ENCODE measurements at places on chromosomes 5 and 9. TPM values are rescaled to one million over a fixed set of nuclear protein-coding genes. Genes with fewer than 3 reads are reported as not detected.

The KIAA1191 gene
- polyA plus RNA-seq, result 71.5 TPM

The ALDH1A1 gene
- polyA plus RNA-seq, result not detected

DNA sequence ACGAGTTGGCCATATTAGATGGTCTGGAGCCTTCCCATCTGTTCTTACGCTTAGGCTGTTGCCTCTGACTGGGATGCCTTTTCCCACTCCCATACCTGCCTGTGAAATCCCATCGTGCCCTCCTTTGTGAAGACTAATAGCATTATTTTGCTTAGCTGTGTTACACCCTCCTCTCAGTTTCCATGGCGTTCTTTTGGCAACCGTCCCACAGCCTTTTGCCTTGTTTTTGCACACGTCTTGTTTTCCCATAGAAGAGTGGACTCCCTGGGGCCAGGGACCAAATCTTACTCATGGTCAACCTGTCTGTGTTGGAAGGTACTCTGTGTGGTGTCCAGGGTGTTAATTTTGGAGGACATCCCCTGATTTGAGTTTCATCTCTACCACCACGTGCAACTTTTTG is 242.1 kb downstream of the HSPA4 start:
- H3K36me3 ChIP-seq, result no peaks in the 10 kb centered on the region
- H3K27me3 ChIP-seq, result no peaks in the 10 kb centered on the region
- no peak for DNase-seq
- H3K4me1 ChIP-seq, result no peaks in the 10 kb centered on the region

DNA sequence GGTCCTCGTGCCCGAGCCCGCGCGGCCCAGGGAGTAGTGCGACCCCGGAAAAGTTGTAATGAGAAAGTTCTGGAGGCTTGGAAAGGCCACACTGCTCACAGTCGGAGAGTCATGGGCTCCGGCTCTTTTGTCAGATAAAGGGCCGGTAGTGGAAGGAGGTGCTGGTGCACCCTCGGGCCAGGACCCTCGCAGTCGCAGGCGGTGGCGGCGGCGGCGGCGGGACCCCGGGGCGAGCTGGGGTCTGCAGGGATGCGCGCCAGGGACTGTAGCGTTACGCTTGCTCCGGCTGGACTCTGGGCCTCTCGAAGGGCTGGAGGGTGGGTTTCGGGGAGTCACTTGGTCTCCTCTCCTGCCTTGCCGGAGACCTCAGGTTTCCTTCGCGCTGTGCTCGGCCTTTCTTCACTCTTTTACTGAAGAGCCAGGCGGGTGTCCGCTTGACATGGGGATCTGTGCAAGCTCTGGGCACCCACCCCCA is 1.5 kb downstream of the RORB start:
- peaks cover 23% of the 10 kb centered on the region for H3K27me3 ChIP-seq
- H3K27ac ChIP-seq, result no peak overlapping the region
- H3K36me3 ChIP-seq, result no peaks in the 10 kb centered on the region
- H3K4me3 ChIP-seq, result no peak overlapping the region
- no peak for DNase-seq

DNA sequence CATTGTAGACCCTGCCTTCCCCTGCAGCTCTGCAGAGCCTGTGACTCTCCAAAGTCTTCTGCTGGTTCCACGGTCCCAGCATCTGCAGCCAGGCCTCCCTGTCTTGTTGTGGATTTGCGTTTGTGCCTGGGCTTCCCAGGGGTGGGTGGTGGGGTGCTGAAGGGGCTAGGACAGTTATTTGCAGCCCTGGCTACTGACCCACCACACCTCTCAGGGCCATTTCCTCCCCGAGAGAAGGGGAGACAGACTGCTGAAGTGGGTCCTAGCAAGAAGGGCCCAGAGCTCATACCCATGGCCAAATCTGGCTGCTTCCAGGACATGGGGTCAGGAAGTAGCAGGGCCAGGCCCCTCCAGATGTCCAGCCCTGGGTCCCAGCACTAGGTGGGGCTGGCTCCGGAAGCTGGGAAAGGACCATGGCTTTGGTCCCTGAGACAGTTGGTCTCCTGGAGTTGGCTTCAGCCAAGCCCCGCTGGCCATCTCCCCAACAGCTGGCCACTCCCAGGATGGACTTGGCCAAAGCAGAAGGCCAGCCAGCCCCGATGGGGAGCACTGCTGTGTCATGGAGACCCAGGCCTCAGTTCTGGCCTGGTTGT is 26.3 kb downstream of the GSN start:
- H3K27ac ChIP-seq, result no peak overlapping the region
- no peaks in the 10 kb centered on the region for H3K36me3 ChIP-seq
- DNase-seq, result no peak
- no peaks in the 10 kb centered on the region for H3K27me3 ChIP-seq
- H3K4me3 ChIP-seq, result no peak overlapping the region

All from CD4-positive, alpha-beta memory T cell (primary cell).